ENCODE measurements at places on chromosomes 12 and 14. TPM values are rescaled to one million over a fixed set of nuclear protein-coding genes. Genes with fewer than 3 reads are reported as not detected.

The SDR9C7 gene
- total RNA-seq = not detected

The PRKCH gene
- total RNA-seq = 292 TPM

The PLEKHH1 gene
- total RNA-seq = 0.11 TPM

The PEX5 gene
- 31.4 TPM for total RNA-seq

The ACTR6 gene
- total RNA-seq = 10.5 TPM

The TIGAR gene
- total RNA-seq = 12.8 TPM

The MFAP5 gene
- 0.33 TPM for total RNA-seq

The SIVA1 gene
- total RNA-seq = 74.5 TPM

The SLC6A12 gene
- 0.26 TPM for total RNA-seq

The PCED1B gene
- total RNA-seq = 0.22 TPM

Data from dermis lymphatic vessel endothelial cell (primary cell).